ENCODE measurements at places on chromosomes 6 and 20.

- DNase-seq = no peak
These were observed 82.2 kb upstream of the PAX1 start for GRCh38 chr20:21623074-21623780.

- no peak for DNase-seq
These were observed 487.9 kb upstream of the CITED2 start for GRCh38 chr6:139862311-139862710.

GRCh38 chr20:23601715-23602114 is 4.0 kb downstream of the CST9 start:
- DNase-seq = no peak

DNA sequence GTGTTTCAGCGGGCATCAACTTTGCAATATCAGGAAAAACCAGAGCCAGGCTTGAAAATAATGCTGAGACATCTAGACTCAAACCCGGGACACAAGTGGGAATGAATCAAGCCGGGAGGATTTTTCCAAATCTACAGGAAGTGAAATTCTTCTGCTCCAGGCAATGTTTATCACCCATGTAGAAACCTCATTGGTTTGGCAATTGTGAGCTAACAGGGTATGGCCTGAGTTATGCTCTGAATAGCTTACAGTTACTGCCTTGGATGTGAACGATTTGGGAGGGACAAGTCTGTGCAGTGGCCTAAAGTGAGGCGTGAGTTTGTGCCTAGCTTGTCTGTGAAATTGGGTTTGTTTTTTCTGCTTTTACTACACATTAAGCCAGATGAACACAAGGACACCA is 87.4 kb downstream of the PCSK2 start:
- no peak for DNase-seq

DNA sequence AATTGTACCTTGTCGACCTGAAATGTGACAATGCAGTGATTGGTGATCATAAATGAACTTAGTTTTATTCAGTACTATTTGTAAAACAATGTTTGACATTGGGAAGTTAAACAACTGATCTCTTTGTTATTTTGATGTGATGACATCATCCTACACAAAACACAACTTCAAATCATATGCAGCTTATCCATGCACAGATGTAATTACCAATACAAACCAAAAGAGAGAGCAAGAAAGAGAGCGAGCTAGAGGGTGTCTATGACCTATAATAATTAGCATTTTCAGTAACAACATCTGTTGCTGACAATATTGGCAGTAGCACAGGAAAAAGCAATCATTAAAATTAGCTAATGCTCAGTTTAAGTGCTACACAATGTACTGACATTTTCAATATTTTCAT is 320.9 kb downstream of the UTRN start:
- no peak for DNase-seq

GRCh38 chr6:151804585-151805285 is 2.7 kb upstream of the ESR1 start:
- DNase-seq = no peak

DNA sequence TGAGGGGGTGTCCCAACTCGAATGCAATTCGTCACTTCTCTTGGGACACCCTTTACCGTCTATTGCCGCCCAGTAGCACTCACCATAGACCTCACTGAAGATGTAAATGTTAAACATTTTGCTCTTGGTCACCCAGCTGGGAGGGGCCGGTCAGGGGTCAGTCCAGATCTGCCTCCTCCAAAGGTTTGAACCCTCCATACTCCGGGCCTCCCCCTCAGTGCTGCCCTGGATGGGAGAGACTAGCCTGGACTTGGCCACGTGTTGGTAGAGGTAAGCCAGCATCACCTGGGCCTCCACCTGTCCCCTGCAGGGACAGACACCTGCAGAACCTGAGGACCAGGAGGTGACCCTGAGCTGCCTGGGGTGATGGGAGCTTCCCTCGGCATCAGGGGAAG is 5.0 kb upstream of the MYT1 start:
- no peak for DNase-seq

Data from activated T-cell treated with anti-CD3 and anti-CD28 coated beads, Interleukin-2, amount 50 U/mL, for 48 hours (primary cell).